ENCODE measurements at places on chromosomes 6 and 20.
A peak's percentile ranks its signal among the peaks of the same experiment; 100 is the strongest.

DNA sequence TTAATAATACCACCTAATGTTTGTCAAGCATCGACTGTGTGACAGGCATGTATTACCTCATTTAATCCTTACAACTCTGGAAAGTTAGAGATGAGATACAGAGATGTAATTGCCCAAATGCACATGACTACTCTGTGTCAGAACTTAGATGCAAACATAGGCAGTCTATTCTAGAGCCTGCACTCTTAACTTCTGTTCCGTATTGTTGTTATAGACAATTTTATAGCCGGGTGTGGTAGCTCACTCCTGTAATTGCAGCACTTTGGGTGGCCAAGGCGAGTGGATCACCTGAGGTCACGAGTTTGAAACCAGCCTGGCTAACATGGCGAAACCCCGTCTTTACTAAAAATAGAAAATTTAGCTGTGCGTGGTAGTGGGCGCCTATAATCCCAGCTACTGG lies 15.0 kb downstream of the IFT52 start:
- no peak for DNase-seq

DNA sequence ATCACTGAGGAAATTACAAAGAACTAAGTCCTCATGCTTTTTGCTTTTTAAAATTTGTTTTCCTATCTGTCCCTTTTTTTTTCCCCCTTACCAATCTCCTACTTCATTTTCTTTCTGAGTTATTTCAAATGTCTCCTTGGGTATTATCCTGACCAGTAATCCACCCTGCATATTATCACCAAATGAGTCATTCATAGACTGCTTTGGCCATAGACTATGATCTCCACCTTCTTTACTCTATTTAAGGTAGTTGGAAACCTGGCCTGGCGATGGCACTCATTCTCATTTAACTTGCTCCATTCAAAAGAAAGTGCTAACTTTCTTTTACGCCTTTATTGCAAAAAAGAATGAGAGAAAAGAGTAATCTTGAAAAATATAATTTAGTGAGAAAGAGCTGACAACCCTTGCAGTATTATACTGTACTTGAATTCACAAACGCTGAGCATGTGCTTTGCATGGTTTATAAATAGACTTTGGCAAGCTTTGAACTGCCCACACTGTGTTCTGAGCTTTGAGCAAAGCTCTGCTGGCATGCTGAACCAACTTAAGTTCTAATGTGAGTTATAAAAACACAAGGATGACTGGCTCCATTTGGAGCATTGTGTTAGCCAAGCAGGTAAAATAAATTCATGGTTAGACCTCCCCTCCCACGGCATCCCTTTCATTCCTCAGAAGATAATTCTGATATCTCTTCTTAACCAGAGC lies 198.9 kb downstream of the NKAIN2 start:
- no peak for DNase-seq

DNA sequence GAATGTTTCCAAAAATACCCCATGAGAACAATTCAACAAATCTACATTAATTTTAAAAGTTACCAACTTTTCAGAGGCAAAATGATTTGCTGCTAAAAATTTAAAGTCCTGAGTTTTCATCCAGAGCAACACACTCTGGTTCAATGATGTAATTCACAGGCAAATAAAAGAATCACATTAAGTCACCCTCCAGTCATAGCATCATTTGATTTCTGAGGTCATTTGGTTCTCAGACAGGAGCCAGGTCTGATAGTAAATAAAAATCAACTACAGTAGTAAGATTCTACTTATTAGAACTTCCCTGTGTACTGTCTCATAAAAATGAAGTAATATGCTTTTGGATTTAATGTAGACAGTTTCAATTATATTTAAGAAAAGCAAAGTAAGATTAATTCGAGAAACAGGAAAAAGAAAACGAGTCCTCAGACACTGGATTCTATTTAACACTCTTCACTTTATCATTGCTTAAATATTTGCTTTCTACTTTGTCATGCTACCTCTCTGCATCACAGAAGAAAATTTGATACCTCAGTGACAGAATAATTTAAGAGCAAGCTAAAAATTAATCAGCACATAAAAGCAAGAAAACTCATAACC lies 25.8 kb downstream of the MAP7 start:
- DNase-seq, result no peak

- DNase-seq, result no peak
Measured at GRCh38 chr6:54053881-54054391, 57.3 kb upstream of the MLIP start.

GRCh38 chr6:167103041-167103891 lies 19.6 kb upstream of the CCR6 start:
- DNase-seq, result no peak

DNA sequence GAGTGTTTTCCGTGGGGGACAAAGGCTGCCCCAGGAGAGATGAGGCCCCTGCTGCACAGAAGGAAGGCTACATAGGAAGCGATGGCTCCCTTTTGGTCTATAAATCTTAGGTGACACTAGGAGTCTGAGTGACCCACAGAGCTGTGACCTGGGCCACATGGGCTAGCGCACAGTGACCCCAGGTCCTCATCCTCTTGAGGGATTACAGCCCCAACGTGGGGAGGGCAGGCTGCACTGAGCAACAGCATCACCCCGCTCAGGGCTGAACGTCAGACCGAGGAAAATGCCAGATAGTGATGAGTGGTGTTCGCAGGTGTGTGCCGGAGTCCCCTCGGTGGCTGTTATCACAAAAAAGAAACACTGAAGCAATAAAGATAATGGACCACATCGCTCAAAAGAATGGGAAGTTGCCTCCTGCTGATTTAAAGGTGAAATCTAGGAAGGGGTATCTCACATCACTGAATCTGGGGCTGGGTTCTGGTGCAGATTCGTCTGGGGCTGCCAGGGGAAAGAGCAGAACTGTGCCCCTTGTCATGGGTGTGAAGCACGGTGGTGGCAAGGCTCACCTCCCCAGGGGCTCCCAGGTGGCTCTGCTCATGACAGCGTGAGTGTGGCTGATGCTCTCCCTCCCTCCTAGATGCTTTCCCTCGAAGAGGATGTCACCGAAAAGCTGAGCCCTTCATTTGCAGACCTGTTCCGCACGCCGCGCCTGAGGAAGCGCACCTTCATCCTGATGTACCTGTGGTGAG lies 14.5 kb downstream of the SLC22A1 start:
- DNase-seq, result no peak

- DNase-seq, result no peak
Measured at GRCh38 chr6:112040956-112041355, 12.9 kb upstream of the CCN6 start.

GRCh38 chr6:117938311-117938995 lies 31.4 kb downstream of the SLC35F1 start:
- no peak for DNase-seq

- no peak for DNase-seq
Measured at GRCh38 chr20:51752343-51752951, 15.7 kb downstream of the ATP9A start.

- no peak for DNase-seq
Measured at GRCh38 chr20:13755809-13756208, 28.9 kb downstream of the ESF1 start.

- no peak for DNase-seq
Measured at GRCh38 chr6:149898966-149899365, 1.1 kb upstream of the RAET1E start.

- no peak for DNase-seq
Measured at GRCh38 chr6:72968704-72969103, 256.6 kb downstream of the KHDC1L start.

GRCh38 chr6:147930745-147931144 lies 411.9 kb upstream of the SASH1 start:
- DNase-seq, result no peak

DNA sequence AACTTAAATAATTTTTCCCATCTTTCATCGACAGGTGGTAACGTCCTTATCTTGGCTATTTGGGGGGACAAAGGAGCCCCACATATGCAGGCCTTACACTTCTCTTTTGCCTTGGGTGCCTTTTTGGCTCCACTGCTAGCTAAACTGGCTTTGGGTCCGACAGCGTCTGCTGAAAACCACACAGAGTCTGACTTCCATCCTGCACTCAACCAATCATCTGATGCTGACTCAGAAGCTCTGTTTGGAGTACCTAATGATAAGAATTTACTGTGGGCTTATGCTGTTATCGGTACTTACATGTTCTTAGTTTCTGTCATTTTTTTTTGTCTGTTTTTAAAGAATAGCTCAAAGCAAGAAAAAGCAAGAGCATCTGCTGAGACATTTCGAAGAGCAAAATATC lies 178.5 kb downstream of the SLC16A10 start:
- DNase-seq, result no peak

- DNase-seq, result no peak
Measured at GRCh38 chr6:116309001-116309400, 29.3 kb upstream of the TSPYL1 start.

GRCh38 chr20:22531756-22532155 lies 52.6 kb downstream of the FOXA2 start:
- no peak for DNase-seq

GRCh38 chr20:44601801-44602204 lies 19.4 kb downstream of the PKIG start:
- no peak for DNase-seq

GRCh38 chr6:127458817-127459216 lies 372 bp downstream of the KIAA0408 start:
- no peak for DNase-seq

DNA sequence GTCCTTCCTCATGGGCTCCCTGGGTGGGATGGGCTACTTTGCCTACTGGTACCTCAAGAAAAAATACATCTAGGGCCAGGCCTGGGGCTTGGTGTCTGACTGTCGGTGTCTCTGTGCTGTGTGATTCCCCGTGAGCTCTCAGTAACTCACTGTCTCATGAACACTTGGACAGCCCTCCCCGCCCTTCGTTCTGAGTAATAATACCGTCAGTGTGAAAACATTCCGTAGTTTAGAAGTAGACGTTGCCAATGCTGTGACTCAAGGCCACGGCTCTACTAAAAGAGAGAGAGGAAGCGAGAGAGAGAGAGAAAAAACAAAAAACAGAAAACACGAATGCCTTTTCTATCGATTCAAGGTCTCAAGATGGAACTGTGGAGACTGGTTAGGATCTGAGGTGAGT lies 31.8 kb downstream of the FITM2 start:
- DNase-seq, result no peak

DNA sequence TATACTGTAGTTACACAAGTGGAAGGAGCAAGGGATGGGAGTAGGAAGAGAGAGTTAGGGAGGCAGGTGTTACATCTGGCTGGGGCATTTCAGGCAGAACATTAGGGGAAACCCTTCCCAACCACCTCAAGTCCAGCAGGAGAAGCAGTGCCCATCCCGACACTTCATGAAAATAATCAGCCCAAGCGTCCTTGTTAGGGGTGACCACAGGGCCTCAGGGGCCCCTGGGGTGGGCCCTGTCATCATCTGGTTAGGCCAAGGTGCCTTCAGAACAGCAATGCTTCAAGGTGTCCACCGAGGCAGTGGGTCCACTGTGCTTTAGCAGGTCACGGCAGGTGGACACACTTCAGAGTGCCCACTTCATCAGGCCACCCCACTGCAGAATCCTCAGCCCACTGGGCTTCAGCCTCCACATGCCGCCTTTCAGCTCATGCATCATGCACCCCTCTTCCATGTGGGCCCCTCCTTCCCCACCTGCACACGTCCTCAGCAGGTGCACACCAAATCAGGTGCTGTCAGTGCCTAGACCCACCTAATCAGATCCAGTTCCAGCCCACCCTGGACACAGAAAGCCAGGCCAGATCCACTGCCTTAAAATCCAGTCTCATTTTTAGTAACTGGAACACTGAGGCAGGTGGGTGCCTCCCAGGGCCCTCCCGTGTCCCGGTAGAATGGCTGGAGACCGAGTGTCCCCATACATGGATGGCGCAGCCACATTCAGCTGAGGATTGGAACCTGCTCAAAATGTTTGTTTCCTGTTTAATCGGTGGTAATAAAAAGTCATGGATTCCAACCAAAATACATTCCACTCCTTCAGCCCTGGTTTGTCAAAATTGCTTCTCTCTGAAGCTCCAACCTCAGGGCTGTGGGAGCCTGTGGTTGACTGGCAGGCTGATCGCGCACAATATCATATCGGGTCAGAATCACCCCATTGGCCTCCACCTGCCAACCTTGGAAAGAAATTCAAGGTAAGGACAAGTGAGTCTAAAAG lies 99.5 kb downstream of the ANKRD60 start:
- no peak for DNase-seq

- no peak for DNase-seq
Measured at GRCh38 chr6:35296931-35297600, 552 bp upstream of the DEF6 start.

GRCh38 chr20:57374931-57375651 lies 16.1 kb upstream of the RBM38 start:
- DNase-seq, result no peak

GRCh38 chr20:6051505-6051904 lies 2.4 kb downstream of the LRRN4 start:
- no peak for DNase-seq

DNA sequence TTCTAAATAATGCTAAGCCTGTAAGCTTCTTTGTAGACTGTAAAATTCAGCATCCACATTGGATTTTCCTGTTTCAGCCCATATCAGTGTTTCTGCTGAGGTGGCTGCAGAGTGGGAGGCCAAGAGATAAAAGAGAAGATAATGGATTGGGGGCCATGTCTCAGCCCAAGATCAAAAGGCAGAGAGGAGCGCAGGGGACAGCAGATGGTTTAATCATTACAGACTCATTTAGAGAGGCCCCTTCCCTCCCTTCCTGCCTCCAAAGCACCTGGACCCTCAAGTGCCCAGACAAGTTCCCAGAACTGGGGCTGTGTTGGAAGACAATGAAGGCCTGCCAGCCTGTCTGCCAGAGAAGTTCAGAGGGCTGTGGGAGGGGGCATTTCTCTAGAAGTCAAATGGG lies 20.4 kb upstream of the CTNNBL1 start:
- no peak for DNase-seq

GRCh38 chr6:162873537-162873936 lies 145.8 kb downstream of the PACRG start:
- no peak for DNase-seq

- DNase-seq, result peak; percentile 82
Measured at GRCh38 chr6:31620586-31621319, at the start of gene PRRC2A. PRRC2A (plus strand) TSS chr6:31620715; CDS start chr6:31622790, 2,075 bp downstream.

DNA sequence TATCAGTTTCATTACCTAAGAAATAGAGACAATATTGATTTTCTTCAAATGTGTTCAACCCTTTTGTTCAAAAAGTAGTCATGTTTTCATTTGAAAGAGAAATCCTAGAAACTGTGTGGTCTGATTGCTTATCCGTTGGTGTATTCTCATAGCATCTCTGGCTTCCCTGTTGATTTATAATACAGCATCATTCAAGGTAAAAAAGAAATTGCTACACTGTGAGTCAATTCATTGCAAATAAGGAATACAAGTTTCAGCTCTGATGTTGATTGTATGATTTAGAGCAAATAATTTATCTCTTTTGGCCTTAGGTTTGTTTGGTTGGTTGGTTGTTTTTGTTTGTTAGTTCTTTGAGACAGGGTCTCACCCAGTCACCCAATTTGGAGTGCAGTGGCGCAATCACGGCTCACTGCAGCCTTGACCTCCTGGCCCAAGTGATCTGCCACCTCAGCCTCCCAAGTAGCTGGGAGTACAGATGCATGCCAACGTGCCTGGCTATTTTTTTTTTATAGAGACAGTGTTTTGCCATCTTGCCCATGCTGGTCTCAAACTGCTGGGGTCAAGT lies 185.5 kb upstream of the TNFAIP3 start:
- DNase-seq, result no peak

Data from COR-L47 (cell line).